Activated T-cell treated with anti-CD3 and anti-CD28 coated beads for 48 hours (primary cell): ENCODE measurements at places on chromosomes 16 and 17.

- DNase-seq: no peak
Observed at GRCh38 chr17:37194208-37194607, 181.6 kb upstream of the C17orf78 start.

DNA sequence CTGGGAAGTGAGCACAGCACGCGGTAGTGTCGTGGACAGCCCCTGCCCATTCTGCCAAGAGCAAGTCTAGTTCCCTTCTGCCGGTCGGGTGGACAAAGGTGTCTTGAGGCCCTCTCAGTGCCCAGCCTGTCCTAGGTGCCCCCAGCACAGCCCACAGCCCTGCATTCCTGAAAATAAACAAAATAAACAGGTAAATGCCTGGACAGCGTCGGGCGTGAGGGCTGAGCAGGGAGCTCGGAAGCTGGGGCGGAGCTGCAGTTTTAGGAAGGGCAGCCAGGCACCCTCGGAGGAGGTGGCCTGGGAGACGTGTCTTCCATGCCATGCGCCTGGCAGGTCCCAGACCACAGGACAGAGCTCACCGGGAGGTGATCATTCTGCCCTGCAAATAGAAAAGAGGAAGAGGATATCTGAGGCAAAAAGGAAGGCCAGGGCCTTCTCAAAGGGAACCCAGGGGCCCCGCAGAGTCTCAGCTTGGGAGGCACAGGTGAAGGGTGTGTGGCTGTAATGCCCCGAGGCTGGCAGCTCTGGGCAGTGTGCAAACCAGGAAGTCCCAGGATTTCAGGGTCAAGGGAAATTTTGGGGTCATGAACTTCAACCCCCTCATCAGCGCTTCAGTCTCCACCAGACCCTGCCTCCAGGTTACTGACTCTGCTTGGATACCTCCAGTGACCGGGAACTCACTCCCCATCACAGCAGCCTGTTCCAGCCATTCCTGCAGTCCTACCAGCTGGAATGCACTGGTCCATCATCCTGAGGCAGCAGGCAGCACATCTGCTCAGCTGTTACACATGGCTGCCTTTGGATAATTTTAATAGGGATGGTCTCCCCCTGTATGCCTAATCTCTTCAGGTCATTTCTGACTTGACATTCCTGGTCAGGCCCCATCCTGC lies 1.7 kb downstream of the ZNF469 start:
- no peak for DNase-seq

DNA sequence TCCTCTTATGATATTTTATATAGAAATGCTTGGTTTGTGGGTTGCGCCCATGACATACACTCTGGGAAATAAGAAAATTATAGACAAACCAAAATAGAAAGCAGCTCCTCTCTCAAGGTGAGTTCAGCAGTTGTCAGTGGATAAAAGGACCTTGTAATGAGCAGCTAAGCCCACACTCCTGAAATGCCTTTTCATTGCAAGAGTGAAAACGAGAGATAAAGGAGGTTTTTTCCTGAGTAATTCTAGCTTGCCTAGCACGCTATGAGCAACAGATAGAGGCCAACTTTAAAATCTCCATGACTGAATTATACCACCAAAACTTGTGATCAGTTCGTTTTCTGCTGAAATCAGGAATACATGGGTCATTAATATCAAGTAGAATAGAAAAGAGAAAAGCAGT lies 261.8 kb upstream of the CACNG5 start:
- no peak for DNase-seq

GRCh38 chr16:63774302-63774701 lies 1347.6 kb downstream of the CDH11 start:
- no peak for DNase-seq

DNA sequence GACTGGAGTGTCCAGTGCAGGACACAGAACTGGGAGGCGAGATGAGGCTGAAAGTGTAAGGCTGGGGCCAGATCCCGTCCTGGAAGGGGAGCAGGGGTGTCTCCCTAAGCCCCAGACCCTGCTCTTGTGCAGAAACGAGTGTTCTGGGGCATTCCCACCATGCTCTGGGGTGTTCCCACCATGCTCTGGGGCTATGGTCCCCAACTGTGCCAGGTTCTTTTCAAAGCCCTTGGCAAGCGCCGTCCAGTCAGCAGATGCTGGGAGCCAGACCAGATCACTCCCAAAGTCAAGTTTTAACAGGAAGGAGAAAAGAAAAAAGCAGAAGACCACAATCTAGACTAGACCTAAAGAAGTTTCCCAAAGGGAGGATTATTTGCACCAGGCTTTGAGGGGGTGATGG lies 2.5 kb downstream of the TAX1BP3 start:
- DNase-seq: no peak

DNA sequence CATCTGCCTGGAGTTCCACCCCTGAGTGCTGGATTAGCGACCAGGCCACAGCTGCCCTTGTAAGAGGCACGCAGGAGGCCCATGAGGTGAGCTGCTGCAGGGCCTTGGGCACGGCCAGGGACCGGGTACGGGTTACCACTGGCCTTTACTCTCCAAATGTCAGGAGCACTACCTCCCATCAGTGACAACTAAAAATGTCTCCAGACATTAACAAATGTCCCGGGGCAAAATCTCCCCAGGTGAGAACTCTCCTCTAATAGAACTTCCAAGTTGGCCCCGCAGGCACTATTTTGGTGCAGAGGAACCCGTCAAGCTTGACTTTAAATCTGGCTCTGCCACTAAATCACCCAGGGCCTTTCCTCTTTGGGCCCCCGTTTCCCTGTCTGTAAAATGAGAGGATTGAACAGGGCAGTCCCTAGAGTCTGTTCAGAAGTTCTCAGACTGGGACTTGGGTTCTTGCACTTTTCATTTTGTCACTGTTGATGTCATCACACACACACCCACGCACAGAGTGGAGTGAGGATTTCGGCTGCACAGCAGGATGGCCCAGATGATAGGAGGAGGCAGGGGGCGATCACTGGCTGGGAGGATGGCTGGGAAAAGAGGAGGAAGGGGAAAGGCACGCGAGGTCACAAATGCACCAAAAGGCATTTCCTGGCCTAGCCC lies 24.5 kb upstream of the MAPT start:
- no peak for DNase-seq

GRCh38 chr16:30892670-30893416 lies 1.0 kb downstream of the BCL7C start:
- DNase-seq: no peak

DNA sequence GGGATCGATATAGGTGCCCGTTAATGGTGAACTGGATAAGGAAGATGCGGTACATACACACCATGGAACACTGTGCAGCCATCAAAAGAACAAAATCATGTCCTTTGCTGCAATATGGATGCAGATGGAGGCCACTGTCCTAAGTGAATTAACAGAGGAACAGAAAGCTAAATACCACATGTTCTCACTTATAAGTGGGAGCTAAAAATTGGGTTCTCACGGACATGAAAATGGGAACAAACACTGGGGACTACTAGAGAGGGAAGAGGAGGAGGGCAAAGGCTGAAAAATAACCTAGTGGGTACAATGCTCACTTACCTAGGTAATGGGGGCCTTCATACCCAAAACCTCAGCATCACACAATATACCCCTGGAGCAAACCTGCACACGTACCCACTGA lies 302.6 kb downstream of the XYLT1 start:
- no peak for DNase-seq

- no peak for DNase-seq
Observed at GRCh38 chr16:75081179-75081859, 35.3 kb downstream of the LDHD start.

- DNase-seq: no peak
Observed at GRCh38 chr17:4980644-4981216, 6.7 kb downstream of the CAMTA2 start.

DNA sequence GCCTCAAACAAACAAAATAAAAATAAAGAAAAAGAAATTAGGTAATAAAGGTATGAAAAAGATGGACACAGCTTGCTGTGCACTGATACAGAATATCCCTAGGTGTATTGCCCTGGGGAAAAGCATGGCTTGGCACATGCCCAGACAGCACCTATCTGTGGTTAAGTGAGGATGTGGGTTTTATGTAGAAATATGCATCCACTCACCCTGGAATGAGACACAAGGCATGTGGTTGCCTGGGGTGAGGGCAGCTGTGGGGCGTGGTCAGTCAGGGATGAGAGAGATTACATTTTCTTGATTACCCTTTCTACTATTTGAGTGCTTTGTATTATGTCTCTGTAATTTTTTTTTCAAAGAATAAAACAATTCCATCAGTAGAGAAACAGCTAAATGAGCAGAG lies 6.9 kb downstream of the PLLP start:
- DNase-seq: peak; percentile 46

- no peak for DNase-seq
Observed at GRCh38 chr16:87410968-87411367, 18.8 kb downstream of the MAP1LC3B start.

- no peak for DNase-seq
Observed at GRCh38 chr16:66682271-66682670, 14.3 kb downstream of the CMTM4 start.

DNA sequence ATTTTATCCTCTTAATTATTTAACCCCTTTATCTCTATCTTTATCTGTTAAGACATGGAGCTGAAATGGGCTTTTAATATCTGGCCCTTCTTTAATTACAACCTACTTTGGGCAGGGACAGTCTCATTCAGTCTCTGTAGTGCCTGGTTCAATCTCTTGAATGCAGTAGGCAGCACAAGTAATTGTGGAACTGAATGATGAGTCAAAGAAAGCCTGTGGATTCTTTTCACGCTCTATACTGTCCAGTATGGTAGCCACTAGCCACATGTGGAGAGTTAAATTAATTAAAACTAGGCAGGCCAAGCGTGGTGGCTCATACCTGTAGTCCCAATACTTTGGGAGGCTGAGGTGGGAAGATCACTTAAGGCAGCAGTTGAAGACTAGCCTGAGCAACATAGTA lies 9.3 kb downstream of the BPTF start:
- no peak for DNase-seq

- DNase-seq: no peak
Observed at GRCh38 chr16:78154729-78155461, 55.4 kb downstream of the WWOX start.

GRCh38 chr17:44601539-44601938 lies 44.3 kb downstream of the FZD2 start:
- DNase-seq: no peak

DNA sequence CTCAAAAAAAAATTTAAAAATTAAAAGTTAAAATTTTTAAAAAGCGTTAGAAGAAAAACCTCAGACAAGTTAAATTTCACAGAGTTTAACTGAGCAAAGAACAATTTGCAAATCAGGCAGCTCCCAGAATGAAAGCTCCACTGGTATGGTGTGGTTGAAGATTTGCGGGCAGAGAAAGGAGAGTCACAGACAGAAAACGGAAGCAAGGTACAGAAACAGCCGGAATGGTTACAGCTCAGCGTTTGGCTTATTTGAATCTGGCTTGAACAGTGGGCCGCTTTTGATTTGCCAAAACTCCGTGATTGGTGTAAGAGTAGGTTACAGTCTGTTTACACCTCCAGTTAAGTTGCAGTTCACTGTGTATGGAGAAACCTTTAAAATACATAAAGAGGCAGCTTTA lies 297.1 kb downstream of the HS3ST4 start:
- no peak for DNase-seq

GRCh38 chr16:8505327-8505991 lies 84.9 kb downstream of the TMEM114 start:
- no peak for DNase-seq

DNA sequence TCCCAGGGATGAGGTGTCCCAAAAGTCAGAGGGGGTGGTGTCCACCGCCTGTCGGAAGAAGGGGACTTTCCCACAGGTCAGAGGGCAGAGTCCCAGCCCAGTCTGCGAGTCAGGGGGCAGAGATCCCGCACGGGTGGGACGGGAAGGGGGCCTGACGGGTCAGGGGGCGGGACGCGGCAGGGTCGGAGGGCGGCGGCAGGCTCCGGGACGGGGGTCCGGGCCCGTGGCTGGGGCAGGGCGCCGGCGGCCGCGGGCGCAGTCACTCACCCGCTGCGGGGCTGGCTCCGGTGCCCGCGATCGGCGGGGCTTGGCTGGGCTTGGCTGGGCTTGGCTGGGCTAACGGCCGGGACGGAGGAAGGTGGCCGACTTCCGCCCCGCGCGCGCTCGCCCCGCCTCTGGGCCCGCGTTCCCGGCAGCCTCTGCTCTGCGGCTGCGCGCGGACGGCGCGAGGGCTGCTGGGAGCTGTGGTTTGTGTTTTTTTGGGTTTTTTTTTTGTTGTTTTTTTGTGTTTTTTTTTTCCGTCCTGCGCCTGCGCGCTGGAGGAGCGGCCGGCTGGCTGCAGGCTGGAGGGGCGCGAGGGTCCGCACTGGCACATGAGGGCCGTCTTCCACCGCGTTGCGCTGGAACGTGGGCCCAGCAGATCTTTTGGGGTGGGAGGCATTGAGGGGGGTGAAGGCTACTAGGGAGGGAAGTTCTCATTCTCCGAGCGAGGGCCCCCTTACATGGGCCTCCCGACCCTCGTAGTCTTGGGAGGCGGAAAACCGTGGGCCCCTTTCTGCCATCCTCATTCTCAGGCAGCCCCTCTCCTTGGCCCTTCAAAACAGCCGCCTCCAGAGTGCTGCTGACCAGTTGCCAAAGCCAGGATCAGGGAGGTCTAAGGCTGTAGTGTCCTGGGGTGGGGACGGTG lies at the start of gene CANT1:
TSS of gene CANT1 (minus strand) at position 368 of the 907 bp plus-strand sequence. CDS start 12,142 bp downstream, outside the sequence.
- DNase-seq: peak; percentile 82

- DNase-seq: no peak
Observed at GRCh38 chr16:68909099-68909733, 65.9 kb downstream of the TANGO6 start.

DNA sequence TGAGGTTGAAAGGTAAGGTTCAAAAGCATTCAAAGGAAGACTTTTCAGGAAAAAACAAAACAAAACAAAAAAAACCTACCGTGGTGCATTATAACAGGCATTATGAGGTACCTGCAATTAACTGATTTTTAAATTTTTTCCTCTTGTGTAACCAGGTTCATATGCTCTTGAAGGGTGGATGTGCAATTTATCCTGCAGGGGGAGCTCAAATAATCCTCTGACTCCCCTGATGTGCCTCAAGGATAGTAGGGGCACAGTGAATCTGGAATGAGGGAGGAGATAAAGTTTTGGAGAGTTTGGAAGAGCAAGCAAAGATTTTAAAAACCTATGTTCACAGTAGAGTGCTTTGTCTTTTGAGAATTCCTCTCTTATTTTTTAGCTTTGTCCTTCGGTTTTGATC lies 1349.4 kb downstream of the CDH8 start:
- DNase-seq: no peak

GRCh38 chr17:43994272-43995149 lies 9.9 kb upstream of the NAGS start:
- DNase-seq: peak; percentile 65

DNA sequence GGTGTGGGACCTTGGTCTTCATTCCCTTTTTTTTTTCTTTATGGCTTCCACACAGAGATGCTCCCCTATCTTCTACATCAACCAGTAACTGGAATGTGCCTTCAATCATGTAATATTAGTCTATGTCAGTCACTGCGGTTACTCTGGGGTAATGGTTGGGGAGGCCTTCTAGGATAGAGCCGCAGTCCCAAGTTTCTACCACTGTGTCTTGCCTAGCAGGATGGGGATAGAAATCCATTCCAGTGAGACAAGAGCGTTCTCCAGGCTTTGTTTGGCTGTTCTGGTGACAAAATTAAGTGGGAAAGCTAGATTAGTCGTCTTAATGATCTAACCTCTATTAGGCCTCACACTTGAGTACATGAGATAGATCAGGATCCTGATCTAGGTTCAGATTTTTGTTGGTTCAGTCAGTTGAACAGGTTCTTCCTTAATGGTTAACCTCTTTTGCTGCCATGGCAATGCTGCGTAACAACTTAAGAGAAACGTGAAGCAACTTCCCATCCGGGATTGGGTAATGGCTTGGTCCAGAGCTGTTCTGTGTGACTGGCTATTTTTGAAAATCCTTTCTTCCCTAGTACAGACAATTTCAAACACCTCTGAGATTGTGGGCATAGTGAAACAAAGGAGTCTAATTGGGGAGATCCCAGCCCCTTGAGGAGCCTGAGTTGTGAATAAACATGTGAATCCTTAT lies 8.7 kb downstream of the MSL1 start:
- no peak for DNase-seq

GRCh38 chr16:525123-525519 lies 2.4 kb upstream of the CAPN15 start:
- DNase-seq: no peak
